ENCODE measurements at places on chromosomes 2 and 18.

- no peaks in the 10 kb centered on the region for H3K36me3 ChIP-seq
- H3K27me3 ChIP-seq: no peaks in the 10 kb centered on the region
- DNase-seq: no peak
- no peaks in the 10 kb centered on the region for H3K4me1 ChIP-seq
Measured at GRCh38 chr18:39464006-39464405, 1898.4 kb upstream of the CELF4 start.

DNA sequence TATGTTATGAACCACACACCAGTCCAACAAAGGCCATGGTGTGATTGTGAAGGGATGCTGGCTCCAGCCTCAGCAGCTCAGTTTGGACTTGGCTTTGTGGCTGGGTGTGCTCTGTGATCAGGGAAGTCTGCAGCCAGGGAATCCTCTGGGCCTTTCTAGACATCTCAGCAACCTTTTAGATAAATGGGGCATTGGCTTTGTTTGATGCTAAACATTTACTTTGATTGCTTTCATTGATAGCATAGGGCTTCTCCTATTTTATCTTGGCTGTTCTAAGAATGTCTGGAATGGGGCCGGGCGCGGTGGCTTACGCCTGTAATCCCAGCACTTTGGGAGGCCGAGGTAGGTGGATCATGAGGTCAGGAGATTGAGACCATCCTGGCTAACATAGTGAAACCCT lies 104.5 kb downstream of the VAPA start:
- no peaks in the 10 kb centered on the region for H3K36me3 ChIP-seq
- H3K4me3 ChIP-seq: no peak overlapping the region
- H3K27ac ChIP-seq: no peak overlapping the region
- no peak for DNase-seq

DNA sequence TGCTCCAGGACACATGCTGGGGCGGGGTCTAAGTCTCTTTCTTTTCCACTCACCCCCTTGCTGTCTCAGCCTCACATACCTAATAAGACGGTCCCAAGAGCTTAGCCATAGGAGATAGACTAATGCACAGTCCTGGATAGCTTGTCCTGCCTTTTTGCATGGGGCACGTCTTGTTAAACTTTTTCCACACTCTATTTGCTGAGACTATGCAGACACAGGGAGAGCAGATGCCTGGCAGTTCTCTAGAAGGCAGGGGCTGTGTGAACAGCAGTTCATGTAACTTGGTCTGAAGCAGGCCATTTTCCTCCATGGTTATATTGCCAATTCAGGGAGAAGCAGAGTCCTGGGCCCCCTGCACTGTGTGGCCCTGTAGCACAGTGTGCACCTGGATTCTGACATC lies 142.1 kb downstream of the SEPTIN10 start:
- peaks cover 29% of the 10 kb centered on the region for H3K4me1 ChIP-seq
- DNase-seq: no peak
- H3K27ac ChIP-seq: no peak overlapping the region
- H3K4me3 ChIP-seq: no peak overlapping the region
- no peaks in the 10 kb centered on the region for H3K36me3 ChIP-seq
- no peaks in the 10 kb centered on the region for H3K27me3 ChIP-seq

DNA sequence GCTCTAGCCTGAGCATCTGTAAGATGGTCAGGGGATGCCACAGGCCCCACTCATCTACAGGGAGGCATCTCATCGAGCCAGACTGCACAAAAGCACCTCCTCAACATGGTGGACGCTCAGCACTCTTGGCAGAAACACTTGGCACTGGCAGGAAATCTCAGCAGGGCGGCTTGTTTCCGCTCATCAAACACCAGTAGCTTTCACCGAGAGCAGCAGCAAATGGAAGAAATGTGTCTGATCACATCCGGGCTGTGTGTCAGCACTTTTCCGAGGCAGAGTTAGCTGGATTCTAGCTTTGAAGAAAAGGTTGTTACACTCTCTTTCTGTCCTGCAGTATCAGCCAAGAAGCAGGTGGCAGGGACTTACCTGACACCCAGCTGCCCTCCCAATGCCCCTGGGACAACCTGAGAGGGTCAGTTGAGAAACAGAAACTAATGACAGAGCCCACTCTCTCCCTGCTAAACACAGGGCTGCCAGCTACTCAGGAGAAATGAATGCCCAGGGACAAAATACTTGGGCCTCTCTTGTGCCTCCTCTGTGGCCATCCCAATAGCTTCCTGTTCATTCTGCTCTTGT lies 68.9 kb upstream of the FZD7 start:
- H3K36me3 ChIP-seq: no peaks in the 10 kb centered on the region
- H3K4me1 ChIP-seq: no peaks in the 10 kb centered on the region
- no peak overlapping the region for H3K27ac ChIP-seq
- DNase-seq: no peak

- no peak overlapping the region for H3K4me3 ChIP-seq
- H3K36me3 ChIP-seq: no peaks in the 10 kb centered on the region
- DNase-seq: no peak
Measured at GRCh38 chr2:138275292-138275690, 226.3 kb upstream of the SPOPL start.

DNA sequence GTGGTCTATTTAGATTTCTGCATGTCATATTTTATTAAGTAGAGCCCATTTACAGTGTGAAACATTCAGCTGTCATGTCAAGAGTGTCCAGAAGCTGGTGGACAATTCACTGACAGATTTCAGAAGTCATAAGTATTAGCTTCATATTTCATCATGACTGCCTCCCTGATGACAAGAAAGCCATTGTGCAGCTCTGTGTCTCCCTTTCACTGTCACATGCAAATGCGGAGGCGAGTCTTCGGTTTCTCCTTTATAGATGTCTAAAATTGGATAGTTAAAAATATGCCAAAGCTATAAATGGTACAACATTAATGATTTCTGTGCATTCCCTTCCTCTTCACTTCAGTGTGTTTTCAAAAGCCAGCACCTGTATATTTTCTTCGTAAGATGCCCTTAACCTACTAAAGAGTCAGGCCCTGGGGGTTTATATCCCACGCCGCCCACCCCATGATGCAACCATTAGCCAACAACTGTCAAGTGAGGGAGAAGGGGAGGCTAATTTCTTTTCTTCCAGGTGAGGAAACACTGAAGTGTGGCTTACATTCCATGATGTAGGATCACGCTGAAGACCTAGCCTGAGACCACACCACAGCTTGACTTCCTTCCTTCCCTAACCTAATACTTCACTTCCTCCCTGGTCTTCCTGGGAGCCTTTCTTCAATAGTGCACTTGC lies 99.6 kb upstream of the DDX18 start:
- no peak for DNase-seq
- H3K27me3 ChIP-seq: no peaks in the 10 kb centered on the region
- H3K4me3 ChIP-seq: no peak overlapping the region
- no peaks in the 10 kb centered on the region for H3K36me3 ChIP-seq
- H3K27ac ChIP-seq: no peak overlapping the region

GRCh38 chr18:56267334-56267733 lies 371.1 kb downstream of the TXNL1 start:
- no peaks in the 10 kb centered on the region for H3K4me1 ChIP-seq
- no peak overlapping the region for H3K4me3 ChIP-seq
- H3K36me3 ChIP-seq: no peaks in the 10 kb centered on the region
- H3K27ac ChIP-seq: no peak overlapping the region

DNA sequence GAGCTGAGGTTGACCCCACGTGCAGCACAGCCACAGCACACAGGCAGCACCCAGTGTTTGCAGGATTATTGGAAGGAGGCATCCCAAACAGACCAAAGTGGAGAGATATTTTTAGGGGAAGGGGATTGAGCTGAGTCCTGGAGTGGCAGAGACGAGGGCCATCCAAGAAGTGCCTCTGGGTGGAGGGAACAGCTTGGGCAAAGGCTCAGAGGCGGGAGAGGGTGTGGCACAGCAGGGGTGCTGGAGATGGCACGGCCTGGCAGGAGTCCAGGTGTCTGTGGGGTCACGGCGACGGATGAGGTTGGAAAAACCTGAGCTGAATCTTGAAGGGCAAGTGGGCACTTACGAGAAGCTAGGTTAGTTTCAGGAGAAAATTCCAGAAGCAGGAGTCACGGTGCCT lies 60.6 kb downstream of the INHBB start:
- no peaks in the 10 kb centered on the region for H3K36me3 ChIP-seq
- no peaks in the 10 kb centered on the region for H3K4me1 ChIP-seq
- H3K27ac ChIP-seq: no peak overlapping the region

- H3K4me1 ChIP-seq: no peaks in the 10 kb centered on the region
- H3K27me3 ChIP-seq: no peaks in the 10 kb centered on the region
- H3K4me3 ChIP-seq: no peak overlapping the region
- no peaks in the 10 kb centered on the region for H3K36me3 ChIP-seq
- no peak for DNase-seq
- no peak overlapping the region for H3K27ac ChIP-seq
Measured at GRCh38 chr18:78240627-78241252, 738.9 kb upstream of the SALL3 start.

DNA sequence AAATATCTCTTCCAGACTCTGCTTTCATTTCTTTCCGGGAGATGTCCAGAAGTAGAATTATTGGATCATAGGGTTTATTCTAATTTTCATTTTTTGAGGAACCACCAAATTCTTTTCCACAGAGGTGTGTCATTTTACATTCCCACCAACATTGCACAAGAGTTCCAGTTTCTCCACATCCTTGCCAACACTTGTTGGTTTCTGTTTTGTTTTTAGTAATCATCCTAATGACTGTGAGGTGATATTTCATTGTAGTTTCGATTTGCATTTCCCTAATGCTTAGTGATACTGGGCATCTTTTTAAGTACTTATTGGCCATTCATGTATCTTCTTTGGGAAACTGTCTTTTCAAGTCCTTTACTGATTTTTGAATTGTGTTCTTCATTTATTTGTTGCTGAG lies 513.1 kb downstream of the PARD3B start:
- no peaks in the 10 kb centered on the region for H3K27me3 ChIP-seq
- no peak for DNase-seq
- no peak overlapping the region for H3K4me3 ChIP-seq
- H3K36me3 ChIP-seq: no peaks in the 10 kb centered on the region
- H3K27ac ChIP-seq: no peak overlapping the region
- no peaks in the 10 kb centered on the region for H3K4me1 ChIP-seq

DNA sequence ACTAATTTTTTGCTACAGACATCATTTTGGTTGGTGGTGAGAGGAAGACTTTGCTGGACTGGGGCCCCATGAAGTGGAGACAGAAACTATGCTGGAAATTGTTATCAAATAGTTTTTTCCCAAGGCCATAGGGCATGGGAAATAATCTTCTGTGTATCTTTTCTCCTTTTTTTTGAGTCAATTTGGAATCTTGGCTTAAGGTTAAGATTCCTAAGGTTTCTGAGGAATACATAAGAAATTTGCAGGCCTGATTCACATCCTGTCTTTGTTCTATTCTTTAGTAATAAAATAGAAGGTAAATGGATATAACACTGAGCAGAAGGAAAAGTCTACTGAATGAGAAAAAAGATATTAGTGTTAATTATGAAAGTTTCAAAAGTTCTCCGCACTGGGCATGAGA lies 16.6 kb downstream of the SMC6 start:
- H3K4me3 ChIP-seq: no peak overlapping the region
- no peaks in the 10 kb centered on the region for H3K27me3 ChIP-seq
- H3K4me1 ChIP-seq: no peaks in the 10 kb centered on the region

GRCh38 chr2:207260021-207260420 lies 94.3 kb upstream of the KLF7 start:
- H3K27me3 ChIP-seq: no peaks in the 10 kb centered on the region
- no peak for DNase-seq
- H3K27ac ChIP-seq: no peak overlapping the region
- no peaks in the 10 kb centered on the region for H3K36me3 ChIP-seq
- H3K4me1 ChIP-seq: peaks cover 19% of the 10 kb centered on the region

DNA sequence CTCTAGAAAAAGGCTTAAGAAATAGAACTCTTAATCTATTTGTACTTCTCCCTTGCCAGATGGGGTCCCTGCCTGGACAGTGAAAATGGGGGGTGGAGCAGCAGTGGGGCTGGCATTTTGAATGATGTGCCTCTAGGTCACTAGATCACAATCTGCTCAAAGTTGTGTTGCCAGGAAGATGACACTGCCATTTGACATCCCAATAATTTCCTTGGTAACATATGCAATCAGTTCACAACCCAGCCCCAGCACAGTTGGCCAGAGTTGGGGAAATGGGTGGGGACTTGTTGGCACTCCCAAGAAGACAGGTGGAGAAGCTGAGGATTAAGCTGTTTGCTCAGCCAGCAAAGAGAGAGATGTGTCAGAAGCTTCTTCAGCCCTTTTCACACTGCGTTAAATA lies 558.3 kb upstream of the KLHL29 start:
- no peaks in the 10 kb centered on the region for H3K36me3 ChIP-seq
- no peak overlapping the region for H3K27ac ChIP-seq
- DNase-seq: no peak
- H3K4me3 ChIP-seq: no peak overlapping the region
- H3K4me1 ChIP-seq: no peaks in the 10 kb centered on the region

GRCh38 chr2:6995391-6996097 lies 78.3 kb downstream of the RNF144A start:
- no peaks in the 10 kb centered on the region for H3K27me3 ChIP-seq
- H3K4me3 ChIP-seq: no peak overlapping the region
- no peak overlapping the region for H3K27ac ChIP-seq
- H3K36me3 ChIP-seq: no peaks in the 10 kb centered on the region

DNA sequence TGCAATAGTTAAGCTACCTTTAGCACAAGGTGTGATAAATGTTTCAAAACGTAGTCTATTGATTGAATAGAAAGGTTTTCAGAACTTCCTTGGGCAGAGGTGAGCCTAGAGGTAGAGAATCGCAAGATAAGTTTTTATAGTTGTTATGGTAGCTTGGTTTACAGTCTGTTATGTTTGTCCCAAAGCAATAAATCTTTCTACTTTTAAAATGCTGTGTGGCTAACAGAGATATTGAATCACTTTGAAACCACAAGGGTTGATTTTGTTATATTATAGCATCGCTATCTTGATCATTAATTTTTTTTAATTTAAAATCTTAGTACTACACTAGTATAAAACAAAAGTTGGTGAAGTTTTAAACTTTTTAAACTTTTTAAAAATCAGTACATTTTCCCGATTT lies 126.7 kb downstream of the TMEM182 start:
- no peaks in the 10 kb centered on the region for H3K4me1 ChIP-seq
- DNase-seq: no peak
- no peak overlapping the region for H3K4me3 ChIP-seq
- H3K27me3 ChIP-seq: no peaks in the 10 kb centered on the region
- no peaks in the 10 kb centered on the region for H3K36me3 ChIP-seq

GRCh38 chr18:41096504-41096903 lies 858.5 kb upstream of the PIK3C3 start:
- no peaks in the 10 kb centered on the region for H3K4me1 ChIP-seq
- no peak for DNase-seq

- no peaks in the 10 kb centered on the region for H3K4me1 ChIP-seq
- DNase-seq: no peak
- H3K27me3 ChIP-seq: no peaks in the 10 kb centered on the region
- no peak overlapping the region for H3K27ac ChIP-seq
- H3K4me3 ChIP-seq: no peak overlapping the region
Measured at GRCh38 chr2:63192169-63192888, 141.7 kb downstream of the OTX1 start.

DNA sequence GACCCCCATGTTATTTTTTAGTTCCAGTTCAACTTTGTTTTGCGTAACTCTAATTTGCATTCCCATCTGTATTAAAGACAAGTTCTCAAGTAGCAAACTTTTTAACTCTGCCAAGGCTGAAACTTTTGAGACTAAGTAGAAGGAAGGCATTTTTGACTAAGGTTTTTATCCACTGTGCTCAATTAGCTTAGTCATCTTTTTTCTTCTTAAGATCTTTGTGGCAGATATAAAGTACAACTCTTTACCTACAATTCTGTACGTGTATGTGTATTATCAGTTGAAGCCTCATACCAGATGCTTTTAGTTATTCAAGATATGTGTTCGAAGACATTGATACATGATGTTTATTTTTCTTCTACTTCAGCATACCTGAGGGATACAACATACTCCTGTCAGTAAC lies 41.6 kb downstream of the CREB1 start:
- H3K4me1 ChIP-seq: no peaks in the 10 kb centered on the region
- H3K36me3 ChIP-seq: peaks cover 27% of the 10 kb centered on the region
- no peak overlapping the region for H3K27ac ChIP-seq
- DNase-seq: no peak
- H3K4me3 ChIP-seq: no peak overlapping the region
- no peaks in the 10 kb centered on the region for H3K27me3 ChIP-seq
